ENCODE measurements at places on chromosomes 3 and 15.

DNA sequence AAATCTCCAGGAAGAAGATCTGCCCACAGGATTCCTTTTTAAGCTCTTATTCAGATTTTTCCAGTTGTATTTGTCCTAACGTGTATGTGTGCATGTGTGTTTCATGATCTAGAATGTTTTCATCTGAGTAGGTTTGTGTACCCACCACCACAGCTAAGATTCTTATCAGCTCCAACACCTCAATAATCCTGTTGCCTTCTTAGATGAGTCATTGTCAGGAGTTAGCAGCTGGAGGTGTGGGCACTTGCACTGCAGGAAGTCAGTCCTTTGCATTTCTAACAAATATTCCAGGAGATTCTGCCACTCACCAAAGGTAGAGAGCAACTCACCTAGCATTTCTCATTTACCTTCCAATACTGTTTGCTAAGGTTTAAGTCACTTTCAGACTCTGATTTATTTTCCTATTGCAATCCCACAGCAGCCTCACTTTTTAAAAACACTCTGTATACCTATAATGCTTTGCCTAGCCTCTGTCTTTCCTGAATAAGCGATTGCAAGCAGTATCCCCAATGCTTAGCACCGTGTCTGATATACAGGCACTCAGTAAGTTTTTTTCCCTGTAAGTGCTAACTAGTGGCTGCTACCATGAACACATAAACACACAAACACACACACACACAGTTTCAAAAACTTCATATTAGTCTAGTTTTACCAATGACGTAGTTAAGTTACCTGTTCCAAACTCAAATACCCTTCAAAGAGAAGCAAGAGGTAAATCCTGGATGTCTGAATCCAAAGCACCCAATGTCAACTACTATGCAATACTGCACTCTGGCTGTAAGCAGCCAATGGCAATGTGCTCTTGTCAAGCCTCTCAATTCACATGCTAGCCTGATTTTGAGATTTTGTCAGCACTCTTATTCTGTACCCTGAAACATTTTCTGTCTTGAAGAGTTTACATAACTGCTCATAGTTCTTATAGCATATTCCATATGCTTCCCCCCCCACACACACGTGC is 713.5 kb upstream of the LMCD1 start:
- DNase-seq: no peak

- no peak for DNase-seq
Measured at GRCh38 chr3:142656575-142656974, 60.4 kb downstream of the PLS1 start.

GRCh38 chr15:39497016-39497758 is 83.7 kb upstream of the THBS1 start:
- DNase-seq: no peak

DNA sequence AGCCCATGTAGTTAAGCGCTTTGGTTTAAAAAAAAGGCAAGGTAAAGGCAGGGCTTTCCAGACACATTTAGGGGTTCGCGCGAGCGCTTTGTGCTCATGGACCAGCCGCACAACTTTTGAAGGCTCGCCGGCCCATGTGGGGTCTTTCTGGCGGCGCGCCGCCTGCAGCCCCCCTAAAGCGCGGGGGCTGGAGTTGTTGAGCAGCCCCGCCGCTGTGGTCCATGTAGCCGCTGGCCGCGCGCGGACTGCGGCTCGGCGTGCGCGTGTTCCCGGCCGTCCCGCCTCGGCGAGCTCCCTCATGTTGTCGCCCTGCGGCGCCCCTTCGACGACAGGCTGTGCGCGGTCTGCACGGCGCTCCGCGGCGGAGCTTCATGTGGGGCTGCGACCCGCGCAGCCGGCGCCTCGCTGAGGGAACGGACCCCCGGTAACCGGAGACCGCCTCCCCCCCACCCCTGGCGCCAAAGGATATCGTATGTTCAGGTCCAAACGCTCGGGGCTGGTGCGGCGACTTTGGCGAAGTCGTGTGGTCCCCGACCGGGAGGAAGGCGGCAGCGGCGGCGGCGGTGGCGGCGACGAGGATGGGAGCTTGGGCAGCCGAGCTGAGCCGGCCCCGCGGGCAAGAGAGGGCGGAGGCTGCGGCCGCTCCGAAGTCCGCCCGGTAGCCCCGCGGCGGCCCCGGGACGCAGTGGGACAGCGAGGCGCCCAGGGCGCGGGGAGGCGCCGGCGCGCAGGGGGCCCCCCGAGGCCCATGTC is 927 bp downstream of the SMAD6 start:
- DNase-seq: no peak

DNA sequence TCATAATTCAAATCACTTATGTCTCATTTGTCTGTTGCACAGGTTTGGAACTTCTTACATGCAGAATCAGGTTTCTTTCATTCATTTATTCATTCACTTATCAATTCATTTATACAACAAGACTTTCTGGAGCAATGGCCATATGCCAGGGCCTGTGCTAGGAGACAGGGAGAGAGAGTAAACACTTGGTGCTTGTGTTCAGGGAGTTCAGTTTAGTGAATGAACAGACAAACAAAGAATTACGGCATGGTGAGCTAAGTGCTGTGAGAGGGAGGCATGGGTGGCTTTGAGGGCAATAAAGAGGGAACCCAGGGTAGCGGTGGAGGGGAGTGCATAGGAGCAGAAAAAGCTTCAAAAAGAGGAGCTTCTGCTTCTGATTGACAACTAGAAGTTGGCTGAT is 8.5 kb upstream of the IREB2 start:
- no peak for DNase-seq

Measured in iPS DF 19.7 (cell line).